GDM1 (cell line): ENCODE measurements at places on chromosomes 7 and 10.
A peak's percentile ranks its signal among the peaks of the same experiment; 100 is the strongest.

- DNase-seq: no peak
Observed at GRCh38 chr7:158062661-158063060, 525.0 kb downstream of the PTPRN2 start.

DNA sequence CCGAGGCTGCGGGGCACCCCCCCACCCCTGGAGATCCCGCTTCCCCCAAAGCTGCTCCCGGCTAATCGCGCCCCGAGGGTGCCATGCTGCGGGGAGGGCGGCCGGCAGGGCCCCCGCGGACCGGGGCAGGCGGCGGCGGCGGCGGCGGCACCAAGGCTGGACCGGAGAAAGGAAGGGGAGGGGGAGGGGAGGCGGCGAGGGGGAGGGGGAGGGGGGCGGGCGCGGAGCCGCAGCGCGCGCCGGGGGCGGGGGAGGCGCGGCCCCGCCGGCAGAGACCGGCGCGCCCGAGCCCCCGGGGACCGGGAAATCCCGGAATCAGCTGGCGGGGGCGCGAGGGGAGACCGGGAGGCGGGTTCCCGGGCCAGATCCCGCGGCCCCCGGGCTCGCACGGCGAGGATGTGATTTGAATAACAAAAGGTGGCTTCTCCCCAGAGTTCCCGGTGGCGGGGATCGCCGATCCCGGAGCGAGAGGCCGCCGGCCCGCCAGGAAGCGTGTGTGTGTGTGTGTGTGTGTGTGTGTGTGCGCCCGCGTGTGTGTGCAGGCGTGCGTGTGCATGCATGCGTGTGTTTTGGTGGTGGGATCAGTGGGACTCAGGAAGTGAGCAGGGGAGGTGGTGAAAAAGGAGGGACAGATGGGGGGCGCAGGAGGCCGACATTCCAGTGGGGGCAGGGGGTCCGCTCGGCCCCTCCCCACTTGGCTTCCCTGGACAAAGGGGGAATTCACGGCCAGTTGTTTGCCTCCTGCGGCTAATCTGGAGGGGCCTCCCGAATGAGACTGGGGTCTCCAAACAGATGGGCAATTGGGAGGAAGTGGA is 99.5 kb downstream of the HIP1 start:
- no peak for DNase-seq

- no peak for DNase-seq
Observed at GRCh38 chr7:14258441-14258840, 269.0 kb upstream of the ETV1 start.

DNA sequence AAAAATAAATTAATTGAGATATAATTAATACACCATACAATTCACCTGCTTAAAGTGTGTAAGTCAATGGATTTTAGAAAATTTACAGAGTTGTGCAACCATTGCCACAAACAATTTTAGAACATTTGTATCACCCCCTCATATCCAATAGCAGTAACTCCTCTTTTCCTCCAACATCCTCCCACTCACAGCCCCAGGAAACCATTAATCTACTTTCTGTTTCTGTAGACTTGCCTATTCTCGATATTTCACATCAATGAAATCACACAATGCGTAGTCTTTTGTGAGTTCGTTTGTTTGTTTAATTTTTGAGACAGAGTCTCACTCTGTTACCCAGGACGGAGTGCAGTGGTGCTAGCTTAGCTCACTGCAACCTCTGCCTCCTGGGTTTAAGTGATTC is 13.7 kb upstream of the HERC4 start:
- no peak for DNase-seq

GRCh38 chr10:47067949-47068940 is 157.0 kb downstream of the PTPN20 start:
- DNase-seq: no peak

GRCh38 chr10:88077977-88078376 is 214.6 kb downstream of the PTEN start:
- DNase-seq: no peak

- DNase-seq: no peak
Observed at GRCh38 chr10:92572362-92573090, 1.4 kb downstream of the IDE start.

DNA sequence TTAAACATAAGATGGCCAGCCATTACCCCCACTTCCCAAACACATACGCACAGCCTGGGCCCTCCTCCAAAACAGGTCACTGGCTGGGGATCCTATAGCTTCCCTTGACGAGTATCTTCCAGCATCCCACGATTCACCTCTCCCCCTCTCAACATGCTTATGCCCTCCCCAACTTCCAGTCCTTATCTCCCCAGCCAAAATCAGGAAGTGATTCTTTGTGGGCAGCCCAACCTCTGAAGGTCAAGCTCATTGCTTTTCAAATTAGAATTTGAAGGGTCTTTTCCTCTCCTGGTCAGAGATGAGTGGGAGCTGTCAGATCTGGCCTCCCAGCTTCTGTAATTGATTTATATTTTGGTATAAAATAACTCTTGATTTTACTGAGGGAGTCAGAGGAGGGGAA is 133.6 kb downstream of the ATXN7L1 start:
- no peak for DNase-seq

DNA sequence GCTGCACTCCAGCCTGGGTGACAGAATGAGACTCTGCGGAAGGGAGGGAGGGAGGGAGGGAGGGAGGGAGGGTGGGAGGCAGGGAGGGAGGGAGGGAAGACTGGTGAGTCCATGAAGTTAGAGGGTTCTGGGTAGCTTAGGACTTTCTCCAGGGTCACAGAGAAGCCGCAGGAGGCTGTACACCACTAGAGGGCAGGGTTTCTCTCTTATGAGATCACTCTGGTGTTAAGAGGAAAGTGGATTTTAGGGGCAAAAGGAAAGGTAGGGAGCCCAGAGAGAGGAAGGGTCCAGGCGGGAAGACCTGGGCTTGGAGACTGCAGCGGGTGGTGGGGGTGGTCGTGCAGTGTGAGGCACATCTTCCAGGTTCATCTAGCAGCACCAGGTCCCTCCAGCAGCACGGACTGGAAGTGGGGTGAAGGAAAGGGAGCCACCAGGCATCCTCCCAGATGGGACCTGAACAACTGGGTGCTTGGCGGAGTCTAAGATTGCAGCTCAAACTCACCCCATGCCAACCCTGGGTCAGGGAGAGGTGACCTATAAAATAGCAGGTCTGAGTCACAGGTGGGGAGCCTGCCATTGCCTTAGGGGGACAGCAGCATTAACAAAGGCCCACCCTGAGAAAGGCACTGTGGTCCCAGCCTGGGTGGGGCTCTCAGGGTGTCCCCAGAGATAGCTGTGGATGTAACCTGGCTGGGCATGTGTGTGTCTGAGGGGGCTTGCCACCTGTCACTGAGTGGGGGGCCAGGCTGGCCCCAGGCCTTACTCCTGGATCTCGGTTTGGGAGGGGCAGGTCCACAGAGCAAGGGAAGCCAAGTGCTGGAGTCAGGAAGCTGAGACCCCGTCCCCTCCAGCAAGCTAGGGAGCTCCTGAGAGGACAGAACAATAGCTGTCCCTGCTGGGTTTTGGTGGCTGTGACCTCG is 48.5 kb upstream of the SLC29A3 start:
- DNase-seq: peak; percentile 43

DNA sequence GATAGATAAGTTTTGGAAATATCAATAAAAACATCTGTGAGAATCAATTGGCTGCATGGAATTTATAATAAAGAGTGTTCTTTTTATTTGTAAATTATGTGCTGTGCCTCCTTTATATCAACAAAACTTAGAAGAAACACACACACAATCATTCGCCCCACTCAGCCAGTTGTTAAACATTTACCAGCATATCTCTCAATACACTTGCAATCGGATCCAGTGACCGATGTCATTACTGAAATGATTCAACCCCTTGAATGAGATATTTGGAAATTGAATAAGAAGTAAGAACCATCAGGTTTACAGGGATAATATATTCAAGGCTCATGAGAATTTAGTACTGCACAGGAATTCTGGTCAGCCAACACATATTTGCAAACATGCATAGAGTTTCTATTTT is 35.6 kb downstream of the TAF3 start:
- DNase-seq: no peak

DNA sequence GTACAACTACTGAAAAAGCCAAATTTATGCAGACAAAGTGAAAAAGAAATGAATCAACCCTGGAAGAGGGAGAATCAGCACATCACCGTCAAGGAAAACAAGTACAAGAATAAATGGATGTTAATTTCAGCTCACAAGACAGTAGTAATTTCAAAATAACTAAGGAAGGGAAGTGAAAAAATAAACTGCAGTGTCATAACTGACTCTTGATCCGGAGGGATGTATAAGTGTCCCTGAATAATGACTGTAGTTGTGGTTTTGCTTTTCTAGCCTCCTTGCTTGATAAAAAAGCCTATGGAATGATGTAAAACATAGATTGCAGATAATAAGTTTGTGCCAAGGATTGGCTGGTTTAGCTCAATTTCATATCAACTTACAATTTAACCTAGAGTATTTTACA is 721.1 kb upstream of the C7orf33 start:
- no peak for DNase-seq

- DNase-seq: no peak
Observed at GRCh38 chr7:83655951-83656556, 7.1 kb upstream of the SEMA3E start.

DNA sequence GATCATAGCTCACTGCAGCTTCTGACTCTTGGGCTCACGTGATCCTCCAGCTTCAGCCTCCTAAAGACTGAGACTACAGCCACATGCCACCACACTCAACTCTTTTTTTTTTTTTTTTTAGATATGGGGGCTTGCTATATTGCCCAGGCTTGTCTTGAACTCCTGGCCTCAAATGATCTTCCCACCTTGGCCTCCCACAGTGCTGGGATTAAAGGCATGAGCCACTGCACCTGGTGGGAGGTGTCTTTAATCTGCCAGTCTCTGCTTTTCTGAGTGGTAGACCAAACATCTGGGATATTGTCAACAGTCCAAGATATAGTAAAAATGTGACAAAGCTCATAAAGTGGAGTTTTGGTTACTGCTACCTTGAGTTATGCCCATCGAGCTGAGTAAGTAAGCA is 104.9 kb upstream of the FOXP2 start:
- no peak for DNase-seq

GRCh38 chr7:70893971-70894715 is 237.8 kb upstream of the GALNT17 start:
- DNase-seq: no peak

GRCh38 chr7:136687693-136688322 is 180.6 kb upstream of the CHRM2 start:
- DNase-seq: no peak
